Hypothalamus (tissue), 51 donors: ENCODE measurements at places on chromosomes 1 and 21.

GRCh38 chr1:221097479-221098281 lies 218.4 kb downstream of the HLX start:
- DNase-seq = no peak

GRCh38 chr1:97108179-97108578 lies 386.6 kb downstream of the PTBP2 start:
- no peak for DNase-seq

GRCh38 chr1:171160639-171161354 lies 24.3 kb upstream of the FMO2 start:
- DNase-seq = no peak

DNA sequence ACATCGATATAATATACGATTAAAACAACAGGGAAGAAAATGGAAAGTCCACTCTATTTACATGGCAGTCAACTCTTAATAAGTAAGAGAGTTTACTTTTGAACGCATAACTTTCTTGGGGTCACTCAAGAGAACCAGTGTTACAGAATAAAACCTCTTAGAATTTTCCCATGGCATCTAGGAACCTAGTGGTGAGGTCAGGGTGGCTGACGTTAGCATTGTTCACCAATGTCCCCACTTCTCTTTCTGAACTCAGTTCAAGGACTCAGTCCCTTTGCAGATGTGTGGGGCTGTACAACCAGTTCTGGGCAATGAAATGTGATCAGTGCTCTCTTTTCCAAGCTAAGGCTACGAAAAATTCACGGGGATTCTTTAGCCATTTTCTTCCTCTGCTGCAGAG lies 2.6 kb upstream of the RNF2 start:
- no peak for DNase-seq

GRCh38 chr1:174198202-174198601 lies 38.9 kb downstream of the RABGAP1L start:
- DNase-seq = no peak

- no peak for DNase-seq
Observed at GRCh38 chr1:156648496-156648895, 6.6 kb downstream of the BCAN start.

DNA sequence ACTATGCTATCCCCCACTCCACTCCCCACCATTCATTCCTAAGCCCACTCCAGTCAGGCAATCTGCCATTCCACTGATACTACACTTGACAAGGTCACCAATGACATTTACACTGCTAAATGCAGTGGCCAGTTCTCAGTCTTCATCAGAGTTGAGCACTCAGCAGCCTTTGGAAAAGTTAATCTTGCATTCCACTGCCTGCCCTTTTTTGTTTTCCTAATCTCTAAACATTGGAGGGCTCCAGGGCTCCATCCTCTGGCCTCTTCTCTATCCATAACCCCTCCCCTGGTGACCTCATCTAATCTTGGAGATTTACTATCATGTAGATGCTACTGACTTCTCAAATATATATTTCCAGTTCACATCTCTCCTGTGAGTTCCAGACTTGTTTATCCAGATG lies 70.9 kb upstream of the S1PR1 start:
- DNase-seq = no peak

DNA sequence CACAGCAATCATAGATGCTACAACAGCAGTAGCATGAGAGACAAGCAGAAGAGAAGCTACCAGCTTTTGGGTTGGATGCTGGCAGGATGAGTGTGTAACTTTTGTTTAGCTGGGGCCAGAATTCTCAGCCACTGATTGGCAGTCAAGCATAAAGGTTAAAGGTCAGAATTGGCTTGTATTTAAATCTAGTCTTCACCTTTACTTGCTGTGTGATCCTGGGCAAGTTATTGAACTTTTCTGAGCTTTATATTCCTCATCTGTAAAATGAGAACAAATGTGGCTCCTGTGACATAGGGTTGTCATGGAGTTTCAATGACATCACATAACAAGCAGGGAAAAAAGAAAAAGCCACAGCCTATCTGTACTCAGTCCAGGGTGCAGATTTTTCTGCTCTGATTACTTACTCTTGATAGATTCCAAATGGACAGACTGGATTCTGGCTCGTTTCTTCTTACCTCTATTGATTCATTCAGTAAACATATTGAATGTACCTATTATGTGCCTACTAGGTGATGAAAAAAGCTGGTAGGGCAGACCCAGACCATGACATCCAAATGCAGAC lies 2.8 kb upstream of the AZIN2 start:
- no peak for DNase-seq

- no peak for DNase-seq
Observed at GRCh38 chr1:157119448-157119847, 18.7 kb downstream of the ETV3 start.

GRCh38 chr1:168341483-168341975 lies 60.9 kb downstream of the TBX19 start:
- no peak for DNase-seq

GRCh38 chr1:93556291-93556690 lies 108.4 kb downstream of the FNBP1L start:
- DNase-seq = no peak

DNA sequence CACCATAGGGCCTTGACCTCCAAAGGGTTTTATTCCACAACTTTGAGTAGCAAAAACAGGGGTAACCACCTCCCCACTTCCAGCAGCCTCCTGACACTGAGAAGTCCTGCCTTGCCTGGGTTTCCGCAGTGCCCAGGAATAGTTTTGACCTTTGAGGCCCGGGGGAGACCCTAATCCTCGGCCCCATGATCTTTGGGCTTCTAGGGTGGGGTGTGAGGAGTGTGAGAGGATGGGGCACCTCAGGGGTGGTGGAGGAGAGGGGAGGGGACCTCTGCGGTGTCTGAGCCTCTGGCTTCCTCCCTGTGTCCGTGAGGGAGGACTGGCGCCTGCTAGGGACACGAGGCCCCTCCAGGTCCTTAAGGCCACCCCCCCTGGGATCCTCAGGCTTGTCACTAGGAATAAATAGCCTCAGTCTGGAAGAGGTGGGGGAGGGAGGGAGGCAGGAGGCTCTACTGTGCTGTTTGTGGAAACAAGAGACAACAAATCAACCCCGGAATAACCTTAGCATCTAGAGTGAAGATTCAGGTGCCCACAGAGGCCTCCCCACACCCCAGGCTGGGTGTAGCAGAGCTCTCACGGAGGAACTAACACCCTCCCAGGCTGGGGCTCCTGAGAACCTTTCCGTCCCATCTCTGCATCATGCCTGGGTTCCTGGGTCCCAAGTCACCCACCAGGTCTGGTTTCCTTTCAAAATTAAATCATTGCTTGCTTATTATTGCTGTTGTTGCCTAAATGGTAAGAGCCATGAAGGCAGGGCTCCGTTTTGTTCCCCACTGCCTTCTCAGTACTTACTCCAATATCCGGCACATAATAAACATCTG lies 904 bp upstream of the FHL3 start:
- no peak for DNase-seq

DNA sequence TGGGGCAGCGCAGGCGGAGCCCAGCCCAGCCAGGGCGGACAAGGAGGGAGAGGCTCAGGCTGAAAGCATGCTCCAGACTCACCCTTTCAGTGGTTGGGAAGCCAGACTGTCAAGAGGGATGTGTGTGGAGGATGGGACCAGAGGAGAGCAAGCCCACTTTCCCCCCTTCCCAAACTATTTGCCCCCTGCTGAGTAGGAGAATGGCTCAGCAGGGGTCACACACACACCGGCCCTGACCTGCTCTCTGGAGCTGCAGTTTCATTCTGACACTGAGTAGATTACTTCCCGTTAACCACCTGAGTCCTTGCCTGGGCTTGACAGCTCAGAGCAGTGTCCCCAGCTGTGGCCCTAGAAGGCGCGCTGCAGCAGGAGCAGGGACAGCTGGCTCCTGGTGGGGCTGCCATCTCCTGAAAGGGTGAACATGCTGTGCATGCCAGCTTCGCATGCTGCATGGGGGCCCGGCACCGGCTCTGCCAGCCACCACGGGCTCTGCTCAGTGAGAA lies 51.6 kb upstream of the CNTN2 start:
- DNase-seq = peak; percentile 22

DNA sequence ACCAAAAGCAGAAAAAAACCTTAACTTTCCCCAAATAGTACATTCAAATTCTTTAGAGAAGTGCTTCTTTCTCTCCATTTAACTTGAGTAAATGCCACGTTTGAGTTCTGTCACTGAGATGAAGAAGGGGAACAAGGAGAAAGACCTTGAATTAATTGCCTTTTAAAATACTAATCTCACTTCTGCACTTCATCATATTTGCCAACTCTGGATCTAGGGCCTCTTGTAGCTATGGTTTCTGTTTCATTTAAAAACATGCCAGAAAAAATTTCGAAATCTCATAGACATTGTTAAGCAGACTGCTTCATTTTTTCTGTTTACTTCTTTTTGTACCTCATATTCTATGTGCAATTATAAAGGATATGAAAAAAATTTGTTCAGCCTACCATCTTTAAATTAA lies 24.6 kb downstream of the MIXL1 start:
- no peak for DNase-seq

GRCh38 chr1:10961300-10961833 lies 51.1 kb upstream of the TARDBP start:
- DNase-seq = no peak

GRCh38 chr1:52127181-52128180 lies 14.4 kb upstream of the ZFYVE9 start:
- DNase-seq = no peak

GRCh38 chr1:207331354-207332313 lies 10.2 kb downstream of the CD55 start:
- no peak for DNase-seq

DNA sequence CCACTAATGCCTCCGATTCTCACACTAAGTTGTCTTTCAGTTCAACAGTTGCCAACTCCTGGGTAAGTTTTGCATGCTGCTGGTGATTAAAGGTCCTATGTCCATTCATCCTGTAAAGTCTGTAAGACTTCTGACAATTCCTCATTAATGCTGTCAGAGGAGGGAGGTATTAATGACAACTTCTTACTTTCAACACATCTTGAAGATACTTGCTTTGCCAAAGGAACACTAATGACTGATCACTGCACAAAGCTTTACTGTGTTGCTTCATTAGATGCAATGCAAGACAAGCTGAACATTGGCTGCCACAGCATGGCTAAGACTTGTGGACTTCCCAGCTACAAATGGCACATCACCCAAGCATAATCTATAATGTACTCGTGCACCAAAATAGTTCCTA lies 114.6 kb upstream of the PRDX6 start:
- DNase-seq = no peak

- DNase-seq = no peak
Observed at GRCh38 chr1:203704120-203704519, 60.9 kb upstream of the LAX1 start.

DNA sequence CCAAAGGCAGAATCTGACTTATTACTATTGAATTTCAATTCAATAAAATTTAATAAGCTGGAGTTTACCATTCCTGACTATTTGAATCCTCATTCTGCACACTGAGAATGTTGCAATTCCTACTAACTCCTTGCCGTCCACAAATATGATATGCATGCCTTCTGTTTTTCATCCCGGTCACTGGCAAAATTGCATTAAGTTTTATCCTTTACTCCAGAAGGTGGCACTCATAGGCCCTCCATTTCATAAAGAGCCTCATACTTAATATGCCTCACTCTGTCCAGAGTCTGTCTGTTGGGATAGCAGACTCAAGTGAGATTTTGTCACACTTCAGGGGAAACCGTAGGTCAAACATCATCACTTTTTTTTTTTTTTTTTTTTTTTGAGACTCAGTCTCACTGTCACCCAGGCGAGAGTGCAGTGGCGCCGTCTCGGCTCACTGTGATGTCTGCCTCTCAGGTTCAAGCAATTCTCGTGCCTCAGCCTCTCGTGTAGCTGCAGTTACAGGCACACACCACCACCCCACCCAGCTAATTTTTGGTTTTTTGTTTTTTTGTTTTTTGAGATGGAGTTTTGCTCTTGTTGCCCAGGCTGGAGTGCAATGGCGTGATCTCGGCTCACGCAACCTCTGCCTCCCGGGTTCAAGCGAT lies 27.3 kb downstream of the F11R start:
- DNase-seq = no peak

DNA sequence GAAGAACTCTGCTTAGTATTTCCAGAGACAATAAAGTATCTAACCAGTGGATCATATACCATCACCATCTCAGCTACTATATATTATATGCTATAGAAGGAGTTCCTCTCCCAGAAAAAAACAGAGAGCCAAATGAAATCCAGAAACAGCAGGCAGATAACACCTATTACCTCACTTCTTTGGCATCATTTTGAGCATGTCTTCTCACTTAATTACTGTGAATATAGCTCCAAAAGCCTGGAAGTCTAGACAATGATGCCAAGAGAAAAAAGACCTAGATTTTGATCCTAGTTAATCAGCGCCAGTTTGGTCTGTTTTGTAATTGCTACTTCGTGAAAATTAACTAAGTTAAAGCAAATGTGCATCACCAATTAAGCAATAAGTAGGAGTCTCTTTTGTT lies 131.3 kb downstream of the EIF4G3 start:
- no peak for DNase-seq
